Naive thymus-derived CD4-positive, alpha-beta T cell (primary cell): ENCODE measurements at places on chromosomes 6 and 20.

GRCh38 chr6:108888745-108889144 lies 40.5 kb downstream of the ARMC2 start:
- DNase-seq, result no peak

DNA sequence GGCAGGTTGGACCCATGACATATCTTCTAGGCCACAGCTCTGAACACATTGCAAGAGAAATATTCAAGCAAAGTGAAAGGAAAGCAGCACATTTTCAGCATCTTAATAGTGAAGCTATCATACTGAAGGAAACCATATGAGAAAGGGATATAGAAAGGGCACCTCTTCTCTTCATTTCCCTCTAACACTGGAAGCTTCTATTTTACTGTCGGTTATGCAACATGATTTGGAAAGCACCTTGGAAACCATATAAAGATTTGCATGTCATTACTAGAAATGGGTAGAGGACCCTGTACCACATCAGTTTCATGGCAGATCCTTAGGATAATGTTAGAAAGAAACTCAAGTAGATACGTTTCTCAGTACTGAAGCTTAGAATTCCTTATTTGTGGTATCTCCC lies 70.5 kb upstream of the HMGN3 start:
- no peak for DNase-seq

- no peak for DNase-seq
Measured at GRCh38 chr20:33673114-33673409, 1.2 kb downstream of the NECAB3 start.

DNA sequence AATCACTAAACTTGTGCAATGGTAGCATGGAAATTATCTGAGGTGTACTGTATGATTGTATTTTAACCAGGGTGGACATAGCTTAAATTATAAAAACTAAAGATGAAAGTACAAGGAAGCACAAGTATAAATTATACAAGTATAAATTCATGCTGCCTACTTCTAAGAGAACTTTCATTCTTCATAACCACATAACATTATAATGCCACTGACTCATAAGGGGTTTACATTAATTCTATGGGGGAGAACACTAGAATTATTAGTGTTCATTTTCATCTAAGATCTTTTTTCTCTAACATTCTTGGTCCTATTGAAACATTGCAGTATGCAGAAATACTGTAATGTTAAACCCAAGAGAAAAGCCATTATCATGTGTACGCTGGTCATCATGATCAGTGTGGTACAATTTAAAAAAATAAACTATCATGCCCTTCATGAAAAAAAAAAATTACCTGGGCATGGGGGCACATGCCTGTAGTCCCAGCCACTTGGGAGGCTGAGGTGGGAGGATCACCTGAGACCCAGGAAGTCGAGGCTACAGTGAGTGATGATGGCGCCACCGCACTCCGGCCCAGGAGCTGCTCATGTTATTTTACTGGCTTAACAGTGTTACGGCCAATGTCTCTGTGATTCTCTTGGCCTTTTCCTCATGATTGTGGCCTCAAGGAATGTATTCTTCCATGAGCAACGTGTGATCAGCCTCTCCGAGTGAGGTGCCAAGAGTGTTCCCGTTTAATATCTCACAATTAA lies 25.9 kb upstream of the AHCY start:
- no peak for DNase-seq

- DNase-seq, result no peak
Measured at GRCh38 chr6:73340048-73340447, 14.0 kb downstream of the DPPA5 start.

DNA sequence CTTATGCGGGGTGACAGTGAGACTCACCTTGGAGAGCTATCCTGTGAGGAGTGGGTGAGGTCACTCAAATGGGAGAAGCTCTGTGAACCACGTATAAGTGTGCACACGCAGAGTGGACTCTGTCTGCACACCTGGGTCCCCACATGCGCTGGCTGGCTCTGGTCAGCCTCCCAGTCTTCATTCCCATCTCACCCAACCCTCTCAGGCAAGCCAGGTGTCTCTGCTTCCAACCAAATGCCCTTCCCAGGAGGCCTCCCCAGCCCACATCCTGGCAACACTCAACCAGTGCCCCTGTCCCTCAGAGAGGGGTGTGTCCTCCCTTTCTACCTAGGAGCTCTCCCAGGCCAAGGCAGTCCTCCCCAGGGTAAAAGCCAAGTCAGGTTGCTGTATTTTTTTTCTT lies 8.0 kb upstream of the PI16 start:
- no peak for DNase-seq

DNA sequence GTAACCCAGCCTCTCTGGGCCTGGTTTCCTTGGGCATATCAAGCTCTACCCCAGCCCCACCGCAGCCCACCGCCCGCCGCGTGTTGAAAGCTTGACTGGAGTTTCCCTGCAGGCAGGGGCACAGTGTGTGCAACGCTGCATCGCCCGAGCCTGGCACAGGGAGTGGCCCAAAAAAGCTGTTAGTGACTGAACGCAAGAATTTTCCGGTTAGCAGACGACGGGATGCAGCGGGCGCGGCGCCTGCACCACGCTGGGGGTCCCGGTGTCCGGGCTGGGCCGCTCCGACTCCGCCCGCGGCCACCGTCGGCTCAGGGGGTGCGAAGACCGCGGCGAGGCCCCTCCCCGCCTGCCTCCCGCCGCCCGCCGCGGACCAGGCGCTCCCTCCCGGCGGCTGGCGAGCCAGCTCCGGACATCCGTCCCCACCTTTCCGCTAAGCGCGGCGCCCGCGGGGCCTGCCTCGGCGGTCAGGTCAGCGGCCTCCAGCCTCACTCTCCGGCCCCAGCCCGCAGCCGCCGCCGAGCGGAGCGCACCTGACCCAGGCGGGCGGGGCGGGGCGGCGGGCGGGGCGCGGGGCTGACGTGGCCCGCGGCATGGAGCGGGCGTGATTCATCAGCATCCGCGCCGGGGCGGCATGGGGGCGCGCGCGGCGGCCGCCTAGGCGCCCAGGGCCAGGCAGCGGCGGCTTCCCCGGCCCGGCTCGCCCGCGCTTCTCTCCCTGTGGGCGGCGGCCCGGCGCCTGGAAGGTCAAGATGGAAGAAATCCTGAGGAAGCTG lies at the start of gene ARFGEF3:
Gene ARFGEF3, plus strand, starts transcription at position 602 of the 773 bp plus-strand sequence. Its CDS starts 148 bp downstream, at position 750.
- no peak for DNase-seq

DNA sequence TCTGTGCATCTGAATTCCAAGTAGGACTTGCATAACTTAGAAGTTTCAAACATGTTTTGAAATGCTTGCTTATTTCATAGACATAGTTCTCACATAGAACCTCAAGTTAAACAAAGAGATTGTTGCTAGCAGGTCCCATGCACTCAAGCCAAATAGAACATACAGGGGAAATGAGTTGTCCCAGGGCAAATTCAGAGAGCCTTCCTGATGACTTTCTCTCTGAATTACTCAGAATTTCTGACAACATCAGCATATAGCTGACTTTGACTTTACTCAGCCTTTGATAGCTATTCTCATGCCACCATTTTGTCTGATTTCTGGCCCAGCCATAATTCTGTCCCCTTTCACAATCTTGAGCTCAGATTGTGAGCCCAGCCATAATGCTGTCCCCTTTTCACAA lies 333.2 kb upstream of the PLCB4 start:
- DNase-seq, result no peak

GRCh38 chr6:169534039-169534421 lies 167.8 kb downstream of the WDR27 start:
- no peak for DNase-seq
